Natural killer cell treated with Interleukin-12 subunit alpha and Interleukin-12 subunit beta and Interleukin-15 and Interleukin-18, amount 100 ng/mL, for 72 hours (primary cell): ENCODE measurements at places on chromosomes 2 and 18.

DNA sequence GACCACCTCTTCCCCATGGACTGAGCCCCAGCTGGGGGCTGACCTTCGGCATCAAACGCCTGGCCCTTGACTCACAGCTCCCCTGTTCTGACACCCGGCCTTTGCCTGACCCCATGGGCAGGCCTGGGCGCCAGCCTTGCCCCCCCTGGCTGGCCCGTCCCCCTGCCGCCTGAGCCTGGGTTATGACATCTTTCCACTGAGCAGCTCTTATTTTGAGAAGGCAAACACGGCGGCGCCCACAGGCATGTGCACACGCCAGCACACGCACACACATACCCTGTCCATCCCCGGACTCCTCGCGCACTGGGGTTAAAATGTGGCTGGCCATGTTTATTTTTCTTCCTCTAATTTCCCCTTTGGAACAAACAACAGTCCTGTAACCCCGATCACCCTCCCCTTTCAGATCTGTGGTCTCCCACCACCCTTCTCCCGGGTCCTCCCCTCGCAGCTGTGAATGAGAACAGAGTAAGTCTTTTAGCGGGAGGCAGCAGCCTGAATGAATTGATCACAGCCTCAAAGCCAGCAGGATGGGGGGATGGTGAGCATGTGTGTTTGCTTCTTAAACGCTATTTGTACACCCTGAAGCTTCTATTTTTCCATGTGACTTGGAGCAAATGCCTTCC lies 11.8 kb upstream of the ATOH8 start:
- DNase-seq, result no peak

DNA sequence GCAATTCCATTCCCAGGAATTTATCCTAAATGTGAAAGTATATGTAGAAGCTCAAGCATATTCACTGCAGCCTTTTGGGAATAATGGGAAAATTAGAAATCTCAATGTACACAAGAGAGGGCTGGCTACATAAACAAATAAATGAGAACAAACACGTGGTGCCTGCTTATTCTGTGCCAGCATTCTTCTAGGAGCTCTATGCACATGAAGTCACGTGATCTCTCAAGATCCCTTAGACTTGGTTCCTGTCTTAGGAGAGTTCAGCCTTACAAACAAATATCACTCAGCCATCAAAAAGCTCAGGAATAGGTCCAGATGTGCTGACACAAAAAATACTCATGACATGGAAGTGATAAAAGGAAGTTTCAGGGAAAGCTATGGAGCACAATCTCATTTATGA lies 92.9 kb upstream of the SP3 start:
- no peak for DNase-seq

- no peak for DNase-seq
Measured at GRCh38 chr2:170101789-170102188, 76.2 kb upstream of the MYO3B start.

DNA sequence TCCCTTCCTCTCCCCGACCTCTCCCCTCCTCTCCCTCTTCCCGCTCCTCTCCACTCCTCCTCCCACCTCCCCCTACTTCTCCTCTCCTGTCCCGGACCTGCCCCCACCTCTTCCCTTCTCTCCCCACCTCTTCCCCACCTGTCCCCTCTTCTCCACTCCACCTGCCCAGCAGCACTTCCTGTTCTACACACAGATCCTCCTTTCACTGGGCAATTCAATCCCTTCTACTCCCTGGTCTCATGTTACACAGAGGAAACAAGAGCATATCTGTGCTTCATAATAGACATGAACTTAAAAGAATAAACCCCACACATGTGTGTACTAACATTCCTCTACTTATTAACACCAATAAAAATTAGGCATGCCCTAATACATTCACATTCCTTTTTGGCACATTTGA lies 34.8 kb downstream of the TIMM21 start:
- DNase-seq, result no peak

DNA sequence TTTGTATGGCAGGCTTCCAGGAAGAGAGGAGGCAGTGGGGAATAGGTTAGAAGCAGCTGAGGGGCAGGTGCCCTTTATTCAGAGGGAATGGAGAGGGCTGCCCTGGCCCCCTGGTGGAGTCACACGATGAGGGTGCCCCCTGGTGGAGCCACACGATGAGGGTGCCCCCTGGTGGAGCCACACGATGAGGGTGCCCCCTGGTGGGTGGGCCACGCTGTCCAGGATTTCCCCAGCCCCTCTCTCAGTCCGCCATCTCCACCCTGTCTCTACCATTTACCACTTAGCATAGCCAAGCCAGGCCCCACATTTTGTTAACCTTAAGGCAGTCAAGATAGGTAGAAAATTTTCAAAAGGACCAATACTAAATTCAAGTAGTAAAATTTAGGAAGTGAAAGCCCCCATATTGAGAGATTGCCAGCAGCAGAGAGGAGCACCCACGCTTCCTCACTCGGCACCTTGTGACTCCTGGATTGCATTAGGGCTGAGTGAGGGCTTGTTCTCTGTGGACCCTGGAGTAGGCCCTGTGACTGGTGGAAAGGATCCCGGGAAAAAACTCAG lies 10.4 kb upstream of the FAM228A start:
- no peak for DNase-seq

DNA sequence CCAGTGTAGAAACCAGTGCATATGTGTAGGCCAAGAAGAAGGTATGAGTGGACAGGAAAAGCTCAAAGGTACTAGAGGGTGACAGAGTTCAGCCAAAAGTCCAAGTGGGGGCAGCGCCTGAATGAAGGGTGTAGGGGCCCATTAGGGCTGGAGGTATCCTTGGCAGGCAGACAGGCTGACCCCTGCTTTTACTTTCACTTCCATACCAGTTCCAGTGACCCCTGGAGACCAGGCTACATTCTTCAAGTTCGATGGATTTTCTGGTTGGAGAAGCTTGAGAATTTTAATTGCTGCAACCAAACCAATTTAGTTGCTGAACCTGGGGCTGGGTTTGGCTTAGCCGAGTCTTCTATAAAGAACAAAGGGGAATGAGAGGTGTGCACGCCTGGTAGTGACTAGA lies 42.3 kb upstream of the MRPL33 start:
- no peak for DNase-seq

GRCh38 chr2:74076074-74076470 lies 71.6 kb downstream of the BOLA3 start:
- DNase-seq, result no peak

- DNase-seq, result no peak
Measured at GRCh38 chr18:53796040-53796729, 428.3 kb downstream of the MBD2 start.

- no peak for DNase-seq
Measured at GRCh38 chr18:77100751-77101355, 31.7 kb downstream of the MBP start.

GRCh38 chr18:21454725-21455124 lies 145.8 kb downstream of the ESCO1 start:
- DNase-seq, result no peak

- DNase-seq, result no peak
Measured at GRCh38 chr2:198385326-198385725, 580.9 kb downstream of the PLCL1 start.

DNA sequence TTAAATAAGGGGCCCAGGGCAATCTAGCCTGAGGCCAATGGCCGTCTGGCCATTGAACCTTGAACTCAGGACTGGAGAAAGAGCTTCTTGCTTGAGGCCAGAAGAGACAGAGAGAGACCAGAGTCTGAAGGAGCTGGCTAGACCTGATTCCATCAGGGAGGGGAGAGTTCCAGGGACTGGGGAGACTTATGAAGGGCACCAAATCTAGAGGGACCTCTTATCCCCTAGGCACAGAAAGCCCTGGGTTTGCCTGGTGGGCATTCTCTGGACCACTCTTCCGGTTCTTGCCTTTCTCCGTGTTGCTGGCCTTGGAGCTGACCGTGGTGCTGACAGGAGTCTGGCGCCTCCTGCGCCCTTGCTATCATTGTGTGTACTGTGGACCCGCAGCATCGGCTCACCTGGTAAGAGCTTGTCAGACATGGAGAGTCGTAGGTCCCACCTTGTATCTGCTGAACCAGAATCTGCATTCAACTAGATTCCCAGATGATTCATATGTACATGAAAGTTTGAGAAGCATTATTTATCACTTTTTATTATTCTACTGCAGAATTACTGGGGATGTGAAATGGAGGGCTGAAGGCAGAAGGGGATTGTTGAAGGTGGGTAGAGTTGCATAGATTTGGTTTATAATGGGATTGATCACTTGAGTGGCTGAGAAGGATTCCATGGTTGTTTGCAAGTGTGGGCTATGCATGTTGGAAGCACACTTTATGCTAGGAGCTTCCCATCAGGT lies 4.3 kb upstream of the TRPM8 start:
- no peak for DNase-seq

GRCh38 chr2:219887870-219888269 lies 260.4 kb downstream of the SLC4A3 start:
- DNase-seq, result no peak

GRCh38 chr2:230418341-230419016 lies 2.5 kb downstream of the SP100 start:
- DNase-seq, result no peak

DNA sequence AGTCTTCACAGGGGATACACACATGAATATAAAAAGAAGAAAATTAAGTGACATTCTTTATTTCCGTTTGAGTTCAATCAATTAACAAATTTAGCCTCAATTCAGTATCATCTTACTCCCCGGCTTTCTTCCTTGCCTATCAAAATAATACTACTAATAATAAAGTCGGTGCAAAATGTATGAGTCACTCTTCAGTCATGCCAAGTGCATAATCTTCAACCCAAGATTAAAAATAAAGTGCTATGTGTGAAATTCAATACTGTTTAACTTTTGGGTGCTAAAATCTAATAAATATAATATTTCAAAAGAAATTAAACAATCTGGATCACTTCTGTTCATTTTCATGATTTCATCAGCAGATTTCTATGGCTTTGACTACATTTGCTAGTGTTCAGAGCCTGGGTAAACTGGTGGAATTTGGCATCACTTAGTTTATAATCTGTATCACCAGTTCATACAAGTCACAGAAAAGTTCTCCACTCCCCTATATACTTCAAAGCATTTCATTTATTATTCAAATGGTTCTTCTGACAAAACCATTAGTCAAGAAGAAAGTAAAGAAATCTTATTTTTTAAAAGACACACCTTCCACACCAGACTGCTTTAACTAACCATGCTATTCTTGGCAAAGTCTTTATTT lies 183.6 kb downstream of the THADA start:
- no peak for DNase-seq

GRCh38 chr18:44241020-44241419 lies 439.7 kb upstream of the SETBP1 start:
- DNase-seq, result no peak

DNA sequence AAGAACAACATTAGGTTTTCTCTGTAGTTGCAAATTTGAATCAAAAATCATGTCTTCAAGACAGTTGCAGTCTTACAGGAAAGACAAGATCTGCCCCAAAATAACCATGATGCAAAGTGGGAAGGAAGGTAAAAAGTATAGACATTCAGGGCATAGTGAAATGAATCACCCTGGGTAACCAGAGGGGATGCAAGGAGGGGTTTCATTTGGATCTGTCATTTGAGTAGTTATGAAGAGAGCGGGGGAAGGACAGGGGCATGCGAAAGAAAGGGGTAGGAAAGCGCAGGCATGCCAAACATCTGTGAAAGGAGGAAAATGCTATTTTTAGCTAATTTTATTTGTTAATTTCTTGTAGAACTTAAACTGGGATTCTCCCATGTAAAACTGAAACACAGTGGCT lies 219.1 kb upstream of the BOD1L2 start:
- DNase-seq, result no peak

- DNase-seq, result no peak
Measured at GRCh38 chr2:162749994-162750393, 88.6 kb downstream of the KCNH7 start.

- DNase-seq, result no peak
Measured at GRCh38 chr2:241958818-241959545, 89.5 kb downstream of the RTP5 start.

- no peak for DNase-seq
Measured at GRCh38 chr2:222797871-222798270, 63.0 kb upstream of the ACSL3 start.

GRCh38 chr2:55957142-55957541 lies 33.6 kb upstream of the EFEMP1 start:
- no peak for DNase-seq

GRCh38 chr18:9743200-9744016 lies 35.3 kb downstream of the RAB31 start:
- peak; percentile 73 for DNase-seq

- no peak for DNase-seq
Measured at GRCh38 chr2:38466876-38467767, 90.0 kb upstream of the ATL2 start.

- DNase-seq, result no peak
Measured at GRCh38 chr18:46243095-46243494, 138.9 kb downstream of the HAUS1 start.

DNA sequence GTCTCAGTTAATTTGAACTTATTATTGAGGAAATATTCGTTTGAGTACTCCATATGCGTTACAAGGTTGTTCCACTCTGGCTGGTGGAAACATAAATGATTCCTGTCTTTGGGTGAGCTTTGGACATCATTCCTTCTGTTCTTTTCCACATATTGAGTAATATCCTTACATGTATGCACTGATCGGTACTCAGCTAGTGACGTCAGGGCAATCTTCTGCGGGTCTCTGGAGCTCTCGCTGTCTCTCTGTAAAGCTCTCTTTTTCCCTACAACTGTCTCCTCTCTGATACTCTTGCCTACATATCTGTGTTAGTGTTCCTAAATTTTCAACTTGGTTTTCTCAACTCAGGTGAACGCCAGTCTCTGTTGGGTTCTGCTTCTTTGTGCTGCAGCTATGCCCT lies 23.4 kb upstream of the IL36G start:
- DNase-seq, result no peak

DNA sequence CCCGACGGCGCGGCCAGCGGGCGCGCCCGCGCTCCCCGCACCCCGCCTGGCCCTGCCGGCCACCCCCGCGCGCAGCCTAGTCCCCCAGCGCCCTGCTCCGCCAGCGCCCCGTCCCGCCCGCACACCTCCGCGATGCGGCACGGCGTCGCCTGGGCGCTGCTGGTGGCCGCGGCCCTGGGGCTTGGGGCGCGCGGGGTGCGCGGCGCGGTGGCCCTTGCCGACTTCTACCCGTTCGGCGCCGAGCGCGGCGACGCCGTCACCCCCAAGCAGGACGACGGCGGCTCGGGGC lies 232 bp downstream of the SNED1 start:
- no peak for DNase-seq

- no peak for DNase-seq
Measured at GRCh38 chr2:55109219-55109891, 59.1 kb upstream of the RTN4 start.

- DNase-seq, result no peak
Measured at GRCh38 chr2:88871336-88871735, 179.9 kb downstream of the RPIA start.

GRCh38 chr2:211930331-211930730 lies 608.3 kb downstream of the ERBB4 start:
- DNase-seq, result no peak
